ENCODE measurements at places on chromosomes 16 and 17. TPM values are rescaled to one million over a fixed set of nuclear protein-coding genes. Genes with fewer than 3 reads are reported as not detected.

DRC3 gene
- 18.0 TPM for total RNA-seq

FAM222B gene
- 10.5 TPM for total RNA-seq

INCA1 gene
- total RNA-seq, result 2.9 TPM

NPLOC4 gene
- 56.0 TPM for total RNA-seq

PITPNM3 gene
- 1.8 TPM for total RNA-seq

CCDC78 gene
- total RNA-seq, result 2.9 TPM

CDR2L gene
- total RNA-seq, result 8.0 TPM

SDR42E2 gene
- total RNA-seq, result 0.16 TPM

- no peak overlapping the region for H3K27ac ChIP-seq
- no peak for DNase-seq
- no peaks in the 10 kb centered on the region for H3K4me1 ChIP-seq
- H3K27me3 ChIP-seq, result no peaks in the 10 kb centered on the region
- H3K4me3 ChIP-seq, result no peak overlapping the region
- no peaks in the 10 kb centered on the region for H3K36me3 ChIP-seq
Observed at GRCh38 chr17:5877948-5878347, 192.2 kb upstream of the WSCD1 start.

DNA sequence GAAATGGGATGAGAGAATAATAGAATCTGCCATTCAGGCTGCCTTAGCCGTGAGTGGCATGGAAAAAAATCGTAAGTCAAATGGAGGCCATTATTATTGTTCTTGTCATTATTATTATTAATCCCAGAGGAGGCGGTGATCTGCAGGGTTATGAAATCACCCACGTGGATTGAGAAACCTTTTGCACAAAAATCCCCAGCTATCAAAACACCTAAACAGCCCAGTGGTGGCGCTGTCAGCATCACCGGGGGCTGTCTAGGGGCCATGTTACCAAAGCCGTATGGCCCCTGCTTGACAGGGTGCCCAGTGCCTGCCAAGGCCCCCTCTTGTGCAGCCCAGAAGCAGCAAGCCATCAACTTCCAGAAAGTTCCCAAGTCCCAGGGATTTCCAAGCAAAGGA, 25.2 kb downstream of the CNGB1 start:
- H3K27ac ChIP-seq, result no peak overlapping the region
- H3K4me3 ChIP-seq, result no peak overlapping the region
- DNase-seq, result no peak

DNA sequence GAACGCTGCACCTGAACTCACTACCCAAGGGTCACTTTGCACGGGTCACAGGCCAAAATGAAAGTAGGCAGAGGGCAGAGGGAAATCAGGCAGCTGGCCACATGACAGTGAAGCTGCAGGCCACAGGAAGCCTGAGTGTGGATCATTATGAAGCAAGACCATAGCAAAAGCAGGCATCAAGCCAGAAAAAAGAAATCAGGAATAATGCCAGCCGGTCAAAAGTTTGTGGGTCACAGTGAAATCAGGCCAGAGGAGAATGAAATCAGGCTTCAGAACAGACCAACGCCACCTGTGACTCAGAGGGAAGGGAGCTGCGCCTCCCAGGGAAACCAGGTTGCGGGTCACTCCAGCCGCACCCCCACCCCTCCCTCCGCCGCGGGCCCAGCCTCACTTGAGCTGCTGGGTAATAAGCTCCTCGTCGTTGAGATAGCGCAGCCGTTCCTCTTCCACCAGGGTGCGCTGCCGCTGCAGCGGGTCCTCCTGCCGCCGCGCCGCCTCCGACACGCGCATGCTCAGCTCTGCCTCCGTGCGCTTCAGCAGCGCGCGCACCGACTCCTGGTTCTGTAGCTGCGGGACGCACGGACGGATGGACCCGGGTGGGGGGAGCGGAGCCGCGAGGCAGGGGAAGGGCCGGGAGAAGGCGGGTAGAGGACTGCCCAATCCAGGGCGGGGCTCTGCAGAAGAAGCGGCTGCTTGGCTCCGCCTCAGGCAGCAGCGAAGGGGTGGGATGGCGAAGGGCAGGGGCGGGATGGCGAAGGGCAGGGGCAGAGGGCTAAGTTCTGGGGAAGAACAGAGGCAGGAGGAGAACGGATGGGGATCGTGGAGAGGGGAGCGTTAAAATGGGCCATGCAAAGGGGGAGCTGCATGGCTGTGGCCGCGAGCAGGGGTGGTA, 47.7 kb downstream of the SRCIN1 start:
- no peaks in the 10 kb centered on the region for H3K36me3 ChIP-seq
- peaks cover 8% of the 10 kb centered on the region for H3K4me1 ChIP-seq
- peak overlapping the region; percentile 90 for H3K27ac ChIP-seq
- H3K4me3 ChIP-seq, result peak overlapping the region; percentile 31
- DNase-seq, result peak; percentile 91
- H3K27me3 ChIP-seq, result peaks cover 19% of the 10 kb centered on the region

- no peaks in the 10 kb centered on the region for H3K27me3 ChIP-seq
- no peak for DNase-seq
- peak overlapping the region; percentile 10 for H3K27ac ChIP-seq
- H3K4me1 ChIP-seq, result no peaks in the 10 kb centered on the region
- no peak overlapping the region for H3K4me3 ChIP-seq
- H3K36me3 ChIP-seq, result no peaks in the 10 kb centered on the region
Observed at GRCh38 chr17:37273409-37274051, 102.3 kb upstream of the C17orf78 start.

- no peak for DNase-seq
- no peak overlapping the region for H3K27ac ChIP-seq
- H3K36me3 ChIP-seq, result no peaks in the 10 kb centered on the region
- no peaks in the 10 kb centered on the region for H3K4me1 ChIP-seq
- H3K27me3 ChIP-seq, result no peaks in the 10 kb centered on the region
Observed at GRCh38 chr17:18267927-18268711, 7.7 kb downstream of the MIEF2 start.

DNA sequence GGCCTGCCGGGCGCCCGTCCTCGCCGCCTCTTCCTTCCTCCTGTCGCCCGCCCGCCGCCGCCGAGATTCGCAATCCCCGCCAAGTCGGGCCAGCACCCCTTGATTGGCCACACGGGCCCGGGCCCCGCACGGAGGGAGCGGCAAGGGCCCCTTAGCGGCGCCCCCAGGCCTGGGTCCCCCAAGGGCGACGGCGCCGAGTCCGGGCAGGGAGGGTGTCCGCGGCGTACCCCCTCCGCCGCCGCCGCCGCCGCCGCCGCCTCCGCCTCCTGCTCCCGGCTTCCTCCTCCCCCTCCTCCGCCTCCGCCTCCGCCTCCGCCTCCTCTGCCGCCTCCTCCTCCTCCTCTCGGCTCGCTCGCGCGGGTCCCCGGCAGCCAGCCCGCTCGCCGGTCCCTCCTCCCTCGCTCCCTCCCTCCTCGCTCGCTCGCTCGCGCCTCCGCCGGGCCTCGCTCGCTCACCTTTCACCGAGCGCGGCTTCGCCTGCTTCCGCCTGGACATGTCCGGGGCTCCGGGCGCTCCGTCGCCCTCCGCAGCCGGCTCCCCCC, 561 bp downstream of the ZNF423 start:
- peaks cover 3% of the 10 kb centered on the region for H3K4me1 ChIP-seq
- DNase-seq, result peak; percentile 85
- H3K27me3 ChIP-seq, result no peaks in the 10 kb centered on the region
- H3K36me3 ChIP-seq, result no peaks in the 10 kb centered on the region

GRCh38 chr16:72832621-72833248, 215.2 kb downstream of the ZFHX3 start:
- H3K27me3 ChIP-seq, result no peaks in the 10 kb centered on the region
- no peak overlapping the region for H3K4me3 ChIP-seq
- no peak overlapping the region for H3K27ac ChIP-seq
- H3K4me1 ChIP-seq, result no peaks in the 10 kb centered on the region

GRCh38 chr16:62014319-62014923, 21.8 kb downstream of the CDH8 start:
- no peak overlapping the region for H3K4me3 ChIP-seq
- no peaks in the 10 kb centered on the region for H3K27me3 ChIP-seq
- no peak overlapping the region for H3K27ac ChIP-seq
- no peak for DNase-seq
- no peaks in the 10 kb centered on the region for H3K4me1 ChIP-seq
- H3K36me3 ChIP-seq, result no peaks in the 10 kb centered on the region

DNA sequence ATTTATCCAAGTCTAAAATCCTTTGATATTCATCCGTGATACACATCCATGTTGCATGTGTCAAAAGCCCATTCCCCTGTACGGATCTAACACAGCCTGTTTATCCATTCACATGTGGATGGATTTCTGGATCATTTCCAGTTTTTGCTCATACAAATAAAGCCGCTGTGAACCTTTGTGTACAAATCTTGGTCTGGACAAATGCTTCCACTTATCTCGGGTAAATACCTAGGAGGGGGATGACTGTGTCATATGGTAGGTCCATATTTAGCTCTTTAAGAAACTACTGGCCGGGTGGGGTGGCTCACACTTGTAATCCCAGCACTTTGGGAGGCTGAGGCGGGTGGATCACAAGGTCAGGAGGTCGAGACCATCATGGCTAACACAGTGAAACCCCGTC, 6.3 kb upstream of the TBCD start:
- H3K36me3 ChIP-seq, result no peaks in the 10 kb centered on the region
- no peak for DNase-seq
- no peaks in the 10 kb centered on the region for H3K27me3 ChIP-seq
- no peaks in the 10 kb centered on the region for H3K4me1 ChIP-seq
- no peak overlapping the region for H3K4me3 ChIP-seq
